Aortic smooth muscle cell (primary cell): ENCODE measurements at places on chromosomes 4 and X. TPM values are rescaled to one million over a fixed set of nuclear protein-coding genes. Genes with fewer than 3 reads are reported as not detected.

FABP2 gene
- not detected in 2 replicates for total RNA-seq

BEX1 gene
- total RNA-seq = not detected in 2 replicates

KCNE5 gene
- 0.25 and 0.40 TPM in 2 replicates for total RNA-seq

TLR8 gene
- total RNA-seq = not detected in 2 replicates

NLRP2B gene
- total RNA-seq = not detected in 2 replicates

PNMA6F gene
- total RNA-seq = not detected in 2 replicates

PTTG2 gene
- total RNA-seq = not detected in 2 replicates

DIPK2B gene
- total RNA-seq = 0.50 and 0.53 TPM in 2 replicates

CXCL8 gene
- total RNA-seq = 2.1 and 6.2 TPM in 2 replicates

SMAD1 gene
- 8.9 and 12.7 TPM in 2 replicates for total RNA-seq

GRPR gene
- total RNA-seq = 0.13 TPM in 1 of 2 replicates, not detected in the other

ALAS2 gene
- total RNA-seq = not detected in 2 replicates

RIPPLY1 gene
- not detected in 2 replicates for total RNA-seq

PF4V1 gene
- 0.40 TPM in 1 of 2 replicates, not detected in the other for total RNA-seq

TMEM271 gene
- not detected in 2 replicates for total RNA-seq

PTCHD1 gene
- under 0.01 and 0.31 TPM in 2 replicates for total RNA-seq

DNAAF6 gene
- total RNA-seq = not detected in 2 replicates

NWD2 gene
- total RNA-seq = not detected in 2 replicates

FAM47A gene
- total RNA-seq = not detected in 2 replicates

EXOC1 gene
- total RNA-seq = 39.6 and 55.9 TPM in 2 replicates

CSAG3 gene
- total RNA-seq = not detected in 2 replicates

YY2 gene
- total RNA-seq = 1.6 and 2.7 TPM in 2 replicates

CLDN34 gene
- total RNA-seq = not detected in 2 replicates

CCKAR gene
- total RNA-seq = 0.13 TPM in 1 of 2 replicates, not detected in the other

UGT2B10 gene
- not detected in 2 replicates for total RNA-seq

EGFL6 gene
- total RNA-seq = not detected in 2 replicates

TACC3 gene
- 9.0 and 15.3 TPM in 2 replicates for total RNA-seq

USP27X gene
- total RNA-seq = 2.4 and 2.8 TPM in 2 replicates
